ENCODE measurements at places on chromosomes 2 and 18.

DNA sequence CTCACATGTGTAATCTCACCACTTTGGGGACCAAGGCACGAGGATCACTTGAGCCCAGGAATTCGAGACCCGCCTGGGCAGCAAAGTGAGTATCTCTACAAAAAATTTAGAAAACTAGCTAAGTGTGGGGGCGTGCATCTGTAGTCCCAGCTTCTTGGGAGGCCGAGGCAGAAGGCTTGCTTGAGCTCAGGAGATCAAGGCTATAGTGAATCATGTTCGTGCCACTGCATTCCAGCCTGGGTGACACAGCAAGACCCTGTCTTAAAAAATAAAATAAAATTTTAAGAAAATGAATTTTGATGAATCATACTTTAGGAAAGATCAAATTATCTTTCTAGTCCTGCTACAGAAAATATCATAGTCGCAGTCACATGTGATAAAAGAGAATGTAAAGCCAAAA, 46.9 kb downstream of the CABYR start:
- DNase-seq: no peak

GRCh38 chr2:26975656-26976055, 5.2 kb downstream of the MAPRE3 start:
- no peak for DNase-seq

DNA sequence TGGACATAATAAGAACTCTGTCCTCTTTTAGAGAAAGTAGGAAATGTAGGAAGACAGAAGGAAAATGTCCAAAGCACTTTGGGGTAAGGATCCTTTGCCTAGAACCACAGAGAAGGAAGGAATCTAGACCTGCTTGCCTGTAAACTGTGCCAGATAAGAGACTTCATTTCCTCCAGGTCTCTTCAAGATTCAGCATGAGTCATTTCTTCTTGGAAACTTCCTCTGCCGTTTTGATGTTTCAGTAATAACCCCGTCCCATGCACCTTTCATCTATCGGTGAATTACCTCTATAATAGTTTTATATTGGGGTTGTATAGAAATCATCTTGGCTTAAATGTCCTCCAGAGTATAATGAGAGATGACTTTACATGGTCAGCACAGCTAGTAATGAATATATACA, 63.2 kb upstream of the LRATD1 start:
- no peak for DNase-seq

DNA sequence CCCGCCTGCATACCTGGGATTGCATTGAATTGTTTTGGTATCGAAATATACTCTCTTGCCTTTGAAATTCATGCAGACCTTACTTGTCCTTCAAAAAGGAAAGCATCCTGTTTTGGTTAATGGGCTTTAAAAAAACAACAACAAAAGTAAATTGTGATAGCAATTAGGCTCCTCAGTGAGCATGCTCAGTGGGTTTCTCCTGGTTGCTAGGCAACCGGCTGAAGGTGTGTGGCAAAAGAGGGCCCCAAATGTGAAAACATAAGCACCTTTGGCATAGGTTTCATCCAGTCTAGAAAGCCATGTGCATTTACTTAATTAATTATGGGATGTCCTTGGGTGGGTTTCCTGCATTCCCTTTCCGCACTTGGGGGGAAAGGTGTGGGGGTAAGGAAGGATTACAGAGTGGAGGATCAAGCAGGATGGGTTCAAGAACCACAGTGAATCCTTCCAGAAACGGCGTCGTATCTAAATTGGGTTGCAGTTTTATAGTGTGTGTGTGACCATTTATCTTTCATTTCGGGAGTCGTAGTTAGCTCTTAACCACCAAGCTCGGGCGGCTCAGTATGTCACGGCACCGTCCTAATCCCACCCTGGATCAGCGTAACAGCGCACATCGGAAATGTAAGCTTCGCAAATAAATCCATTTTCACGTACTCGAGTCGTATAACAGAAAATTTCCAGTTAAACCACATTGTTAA, 274.9 kb upstream of the TCF4 start:
- no peak for DNase-seq

DNA sequence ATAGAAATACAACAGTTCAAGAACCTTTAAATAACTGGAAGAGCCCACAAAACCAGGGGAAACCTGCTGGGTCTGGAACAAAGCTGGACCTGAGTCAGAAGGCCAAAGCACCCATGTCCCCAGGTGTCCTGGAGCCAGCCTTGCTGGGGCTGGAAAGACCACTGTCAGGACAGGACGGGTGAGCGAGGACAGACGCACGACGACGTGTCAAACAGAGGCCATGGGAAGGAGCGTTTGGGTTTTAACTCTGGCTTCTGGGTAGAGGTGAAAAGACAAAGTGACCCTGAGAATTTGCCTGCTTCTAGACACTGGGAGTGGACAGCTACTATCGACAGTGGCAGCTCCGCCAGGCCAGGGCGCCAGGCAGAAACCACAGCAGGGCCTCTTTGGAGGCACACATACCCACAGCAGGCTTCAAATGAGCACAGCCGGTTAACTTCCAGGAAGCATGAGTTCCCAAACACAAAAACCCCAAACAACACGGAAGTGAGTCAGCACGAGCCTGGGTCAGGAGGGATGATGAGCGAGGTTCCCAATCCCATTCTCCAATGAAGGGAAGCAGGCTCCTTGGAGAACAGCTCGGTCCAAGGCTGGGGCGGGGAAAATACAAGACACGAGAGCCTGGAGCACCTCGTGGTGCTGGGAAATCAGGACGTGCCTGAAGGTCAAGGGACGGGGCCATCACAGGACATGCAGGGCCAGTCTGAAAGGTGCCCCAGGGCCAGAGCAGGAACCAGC, 208.0 kb downstream of the TWIST2 start:
- no peak for DNase-seq

- DNase-seq: peak; percentile 74
Observed at GRCh38 chr2:201127570-201127969, 11.6 kb downstream of the CFLAR start.

- no peak for DNase-seq
Observed at GRCh38 chr2:215664847-215665525, 229.1 kb upstream of the FN1 start.

DNA sequence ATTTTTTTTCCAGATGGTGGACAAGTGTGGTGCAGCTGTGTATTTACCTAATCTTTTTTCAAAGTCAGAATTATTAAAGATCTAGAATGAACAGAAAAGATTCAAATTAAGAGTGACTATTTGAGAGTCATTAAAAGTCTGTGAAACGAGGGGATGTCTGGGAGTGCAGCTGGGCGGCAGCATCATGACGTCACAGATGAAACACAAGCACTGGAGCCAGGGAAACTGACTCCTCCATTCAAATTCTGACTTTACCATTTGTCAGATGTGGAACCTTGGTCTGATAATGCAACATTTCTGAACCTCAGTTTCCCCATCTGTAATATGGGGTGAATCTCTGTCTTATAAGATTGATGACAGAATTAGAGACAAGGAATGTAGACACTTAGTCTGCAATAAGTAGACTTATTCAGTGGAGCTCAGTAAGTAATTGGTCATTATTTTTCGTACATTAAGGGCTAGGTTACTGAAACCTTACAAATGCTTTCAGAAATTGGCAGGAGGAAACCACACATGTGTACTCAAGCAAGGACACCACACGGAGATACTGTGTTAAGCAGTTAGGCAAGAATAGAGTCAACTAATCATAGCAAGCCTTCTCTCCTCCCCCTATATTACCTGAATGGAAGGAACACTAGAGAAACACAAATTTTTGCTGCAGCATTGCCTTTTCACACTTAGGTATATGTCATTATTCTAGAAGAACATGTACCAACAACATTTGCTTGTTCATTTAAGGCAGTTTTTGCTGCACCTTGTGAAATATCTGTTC, 27.8 kb upstream of the CXXC1 start:
- DNase-seq: no peak

DNA sequence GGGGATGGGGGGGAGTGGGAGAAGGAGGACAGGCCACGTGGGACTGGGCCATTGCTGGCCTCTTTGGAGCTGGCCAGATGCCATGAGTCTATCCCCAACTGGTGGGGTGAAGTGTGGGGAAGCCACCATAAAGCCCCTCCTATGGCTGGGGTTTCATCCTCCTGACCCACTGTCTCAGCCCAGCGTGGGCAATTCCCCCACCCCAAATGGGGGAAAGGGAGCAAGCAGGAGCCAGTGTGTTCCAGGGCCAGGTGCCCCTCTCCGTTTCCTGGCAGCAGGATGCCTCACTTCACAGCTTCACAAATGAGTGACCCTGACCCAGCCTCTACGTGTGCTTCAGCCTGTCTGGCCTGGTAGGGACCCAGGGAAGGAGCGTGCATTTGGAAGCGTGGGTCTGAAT, 474.7 kb upstream of the HS6ST1 start:
- peak; percentile 30 for DNase-seq

Measured in activated CD8-positive, alpha-beta memory T cell treated with anti-CD3 and anti-CD28 coated beads for 24 hours (primary cell).